Muscle of back (tissue), 13 donors: ENCODE measurements at places on chromosomes 12 and 14.

GRCh38 chr14:61610900-61611299 lies 84.4 kb upstream of the HIF1A start:
- DNase-seq, result no peak

- no peak for DNase-seq
These were observed 371.7 kb downstream of the DPF3 start for GRCh38 chr14:72521968-72522741.

- DNase-seq, result no peak
These were observed 10.1 kb upstream of the SLC6A15 start for GRCh38 chr12:84922693-84923092.

GRCh38 chr14:54756656-54757392 lies 145.8 kb downstream of the GCH1 start:
- DNase-seq, result no peak

GRCh38 chr12:30792648-30793499 lies 38.1 kb upstream of the CAPRIN2 start:
- no peak for DNase-seq

GRCh38 chr12:30934811-30935210 lies 8.3 kb downstream of the TSPAN11 start:
- no peak for DNase-seq

DNA sequence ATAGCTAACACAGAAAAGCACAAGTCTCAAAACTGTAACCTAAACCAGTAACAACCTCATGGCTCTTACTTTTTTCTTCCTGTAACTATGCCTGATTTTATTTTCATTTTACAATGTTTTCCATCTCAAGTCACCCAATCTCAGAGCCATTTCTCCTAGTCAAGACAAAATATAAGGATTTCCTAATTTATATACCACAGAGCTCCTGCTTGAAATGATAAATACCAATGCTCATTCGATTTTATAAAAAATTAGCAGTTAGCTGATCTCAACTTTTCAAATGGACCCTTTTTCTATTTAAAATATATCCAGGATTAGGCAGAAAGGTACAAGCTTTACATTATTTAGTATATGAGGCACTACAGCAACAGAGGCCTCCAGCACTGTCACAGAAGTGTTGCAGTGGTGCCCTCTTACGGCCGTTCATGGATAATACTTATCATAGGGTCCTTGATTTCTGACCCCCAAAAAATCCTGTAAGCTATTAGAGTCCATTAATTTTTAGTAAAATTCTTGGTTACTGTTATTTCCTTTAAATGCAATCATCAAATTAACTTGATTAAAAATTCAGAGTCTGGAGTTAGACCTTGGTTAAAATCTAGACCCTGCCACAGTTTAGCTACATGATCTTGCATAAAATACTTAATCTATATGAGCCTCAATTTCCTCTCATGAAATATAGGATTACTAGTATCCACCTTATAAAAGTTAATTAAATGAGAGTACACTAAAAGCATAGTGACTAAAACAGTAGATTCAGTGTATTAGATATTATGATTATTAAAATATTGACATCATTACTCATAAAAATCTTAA lies 68.3 kb downstream of the SEC23A start:
- DNase-seq, result no peak

DNA sequence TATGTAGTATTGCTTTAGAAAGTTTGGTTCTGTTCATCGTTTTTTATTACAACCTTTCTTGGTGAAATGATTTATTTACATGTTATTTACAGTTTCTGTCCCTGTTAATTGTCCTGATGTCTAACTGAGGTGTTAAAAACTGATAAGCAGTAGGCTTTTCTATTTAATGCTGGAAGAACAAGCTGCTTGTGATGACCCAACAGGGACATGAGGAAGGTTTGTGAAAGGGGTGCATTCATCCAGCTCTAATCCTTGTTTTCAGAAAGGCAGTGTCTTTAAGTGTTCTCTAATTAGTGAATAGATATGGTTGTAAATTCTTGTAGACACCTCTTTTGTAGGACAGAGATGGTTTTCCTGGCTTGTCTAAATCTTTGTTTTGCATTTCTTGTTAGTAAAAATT lies 191.4 kb downstream of the FOXA1 start:
- DNase-seq, result no peak

GRCh38 chr12:6135071-6135470 lies 10.6 kb upstream of the VWF start:
- DNase-seq, result no peak
